T-helper 17 cell (primary cell): ENCODE measurements at places on chromosomes 7 and 10.

DNA sequence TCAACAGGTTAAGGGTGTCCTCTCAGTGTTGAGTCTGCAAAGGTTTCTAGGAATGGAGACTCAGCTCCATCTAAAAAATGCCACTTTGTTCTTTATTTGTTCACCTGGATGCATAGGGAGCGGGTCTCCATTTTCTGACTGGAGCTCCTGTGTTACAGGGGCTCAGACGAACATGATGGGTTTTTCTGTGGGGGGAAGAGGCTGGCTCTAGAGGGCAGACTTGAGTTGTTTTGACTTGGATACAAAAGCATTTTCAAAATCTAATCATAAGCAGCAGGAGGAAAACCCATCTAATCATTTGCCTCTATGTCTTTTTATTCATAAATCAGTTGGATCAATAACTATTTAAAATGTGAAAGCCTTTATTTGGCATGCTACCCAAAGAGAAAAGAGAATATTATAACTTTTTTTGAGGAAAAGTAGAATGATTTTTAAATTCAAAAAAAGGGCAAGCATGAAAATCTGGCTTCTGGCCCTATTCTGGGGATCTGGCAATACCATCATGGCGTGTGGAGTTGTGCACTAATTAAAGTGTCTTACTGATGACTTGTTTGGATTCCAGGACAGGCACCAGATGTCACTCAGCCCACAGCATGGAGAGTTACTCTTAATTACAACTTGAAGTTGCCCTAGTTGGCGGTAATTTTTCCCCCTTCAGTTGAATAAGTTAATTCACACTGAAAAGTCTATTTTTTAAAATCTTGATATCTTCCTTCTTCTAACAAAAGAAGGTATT, 594.9 kb downstream of the REEP3 start:
- no peak for DNase-seq

DNA sequence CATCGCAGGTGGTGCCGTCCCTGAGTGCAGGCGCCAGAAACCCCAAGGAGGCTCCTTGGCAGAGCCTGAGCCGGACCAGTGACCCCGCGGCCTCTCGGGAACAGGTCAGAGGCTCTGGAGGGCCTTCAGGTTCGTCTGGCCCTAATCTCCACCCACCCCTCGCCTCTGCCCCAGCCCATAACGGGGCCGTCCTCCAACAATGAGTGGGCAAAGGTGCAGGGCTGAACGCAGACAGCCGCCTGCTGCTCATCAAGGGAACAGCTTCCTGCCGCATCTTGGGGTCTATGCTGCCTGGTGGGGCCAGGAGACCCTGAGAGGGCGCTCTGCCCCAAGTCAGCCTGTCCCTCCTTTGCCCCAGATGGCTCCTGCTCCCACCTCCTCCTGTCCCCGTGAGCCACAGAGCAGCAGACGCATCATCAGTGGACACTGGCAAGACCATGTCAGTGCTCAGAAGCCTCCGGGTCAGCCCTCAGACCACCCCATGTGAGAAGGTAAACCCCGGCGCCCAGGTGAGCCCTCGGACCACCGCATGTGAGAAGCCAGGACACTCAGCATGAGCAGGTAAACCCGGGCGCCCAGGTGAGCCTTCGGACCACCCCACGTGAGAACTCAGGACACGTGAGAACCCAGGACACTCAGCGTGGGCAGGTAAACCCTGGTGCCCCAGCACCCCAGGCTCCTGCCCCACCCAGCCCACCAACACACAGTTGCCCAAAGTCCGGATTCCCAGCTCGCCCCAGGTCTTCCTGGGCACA, 142.0 kb downstream of the PTPRN2 start:
- DNase-seq = no peak

DNA sequence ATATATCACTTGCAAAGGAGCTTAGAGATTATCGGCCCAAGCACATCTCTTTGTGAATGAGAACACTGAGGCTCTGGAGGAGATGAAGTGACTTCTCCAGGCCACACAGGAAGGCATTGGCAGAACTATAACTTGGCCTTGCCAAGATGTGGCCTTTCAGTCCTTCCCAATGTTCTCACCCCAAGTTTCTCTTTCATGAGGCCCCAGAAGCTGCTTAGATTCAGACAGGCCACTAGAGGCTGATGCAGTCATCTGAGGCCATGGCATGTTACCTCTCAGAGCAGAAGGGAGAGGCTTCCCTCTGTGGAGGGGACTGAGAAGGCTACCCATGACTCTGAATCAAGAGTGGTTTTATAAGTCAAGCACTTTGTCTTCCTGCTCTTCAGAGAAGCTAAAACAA, 1003.7 kb downstream of the LRMDA start:
- DNase-seq = no peak

- DNase-seq = no peak
These were observed 101.4 kb downstream of the ZNF365 start for GRCh38 chr10:62475551-62475950.

GRCh38 chr7:67913604-67914003, 917.0 kb downstream of the TYW1 start:
- no peak for DNase-seq

GRCh38 chr7:129069021-129069420, 14.1 kb upstream of the TNPO3 start:
- no peak for DNase-seq

DNA sequence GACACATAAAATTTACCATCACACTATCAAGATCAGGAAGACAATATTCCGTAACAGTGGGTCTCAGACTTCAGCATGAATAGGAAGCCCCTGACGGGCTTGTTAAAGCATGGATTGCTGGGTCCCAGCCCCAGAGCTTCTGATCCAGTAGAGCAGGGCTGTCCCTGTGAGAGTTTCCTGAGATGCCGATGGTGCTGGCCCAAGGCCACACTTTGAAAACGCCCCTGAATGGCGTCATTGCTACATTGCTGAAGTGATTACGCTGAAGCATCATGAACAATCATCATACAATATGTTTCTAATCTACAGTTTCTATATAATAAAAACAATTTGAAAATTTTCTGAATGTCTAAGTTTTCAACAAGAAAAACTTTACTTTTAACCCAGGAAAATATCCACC, 38.0 kb upstream of the TMEM72 start:
- no peak for DNase-seq

GRCh38 chr7:3037259-3037658, 6.4 kb downstream of the CARD11 start:
- DNase-seq = no peak

- no peak for DNase-seq
These were observed 18.8 kb upstream of the PPP1R9A start for GRCh38 chr7:94888551-94888950.

GRCh38 chr7:7992506-7992905, 23.9 kb downstream of the GLCCI1 start:
- DNase-seq = no peak

- DNase-seq = no peak
These were observed 19.9 kb upstream of the GGCT start for GRCh38 chr7:30524545-30524944.

DNA sequence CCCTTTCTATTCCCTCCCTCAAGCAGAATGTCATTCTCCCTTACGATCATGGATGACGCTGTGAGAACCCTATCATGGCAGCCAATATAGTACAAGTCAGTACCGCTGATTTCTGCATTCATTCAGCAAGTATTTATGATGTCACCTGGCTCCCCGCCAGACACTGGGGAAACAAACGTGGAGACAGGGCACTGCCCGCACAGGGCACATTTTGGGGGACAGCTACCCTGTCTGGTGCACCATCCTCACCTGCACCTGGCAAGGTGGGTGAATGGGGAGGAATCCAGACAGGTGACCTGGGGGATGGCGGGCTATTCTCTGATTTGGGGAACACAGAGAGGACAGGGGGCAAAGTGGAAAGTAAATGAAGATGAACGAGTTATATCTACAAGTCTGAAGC, 28.4 kb downstream of the MKI67 start:
- no peak for DNase-seq

- DNase-seq = no peak
These were observed 604.0 kb downstream of the LRMDA start for GRCh38 chr10:76035206-76036110.

DNA sequence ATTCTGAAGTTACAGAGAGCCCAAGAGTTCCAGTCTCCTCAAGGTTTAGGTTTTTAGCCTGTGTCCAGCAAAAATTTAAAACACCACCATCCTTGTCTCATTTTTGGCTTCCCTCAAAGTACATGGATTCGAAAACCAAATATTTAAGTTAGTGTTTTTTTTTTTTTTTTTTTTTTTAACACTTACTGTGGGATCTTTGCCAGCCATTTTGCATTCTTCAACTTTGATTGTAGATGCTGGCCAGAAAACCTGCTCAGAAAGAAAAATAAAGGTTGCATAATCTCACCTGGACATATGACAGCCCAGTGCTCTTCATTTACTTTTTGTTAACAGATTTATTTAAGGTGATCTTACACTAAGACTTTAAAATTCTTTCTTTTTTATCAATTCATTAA, 91.6 kb downstream of the SEMA3C start:
- DNase-seq = no peak

GRCh38 chr10:11433657-11434056, 177.8 kb downstream of the USP6NL start:
- DNase-seq = no peak

GRCh38 chr10:57188846-57189245, 827.8 kb upstream of the ZWINT start:
- DNase-seq = no peak

GRCh38 chr7:152760854-152761748, 1.5 kb downstream of the ACTR3B start:
- DNase-seq = no peak

DNA sequence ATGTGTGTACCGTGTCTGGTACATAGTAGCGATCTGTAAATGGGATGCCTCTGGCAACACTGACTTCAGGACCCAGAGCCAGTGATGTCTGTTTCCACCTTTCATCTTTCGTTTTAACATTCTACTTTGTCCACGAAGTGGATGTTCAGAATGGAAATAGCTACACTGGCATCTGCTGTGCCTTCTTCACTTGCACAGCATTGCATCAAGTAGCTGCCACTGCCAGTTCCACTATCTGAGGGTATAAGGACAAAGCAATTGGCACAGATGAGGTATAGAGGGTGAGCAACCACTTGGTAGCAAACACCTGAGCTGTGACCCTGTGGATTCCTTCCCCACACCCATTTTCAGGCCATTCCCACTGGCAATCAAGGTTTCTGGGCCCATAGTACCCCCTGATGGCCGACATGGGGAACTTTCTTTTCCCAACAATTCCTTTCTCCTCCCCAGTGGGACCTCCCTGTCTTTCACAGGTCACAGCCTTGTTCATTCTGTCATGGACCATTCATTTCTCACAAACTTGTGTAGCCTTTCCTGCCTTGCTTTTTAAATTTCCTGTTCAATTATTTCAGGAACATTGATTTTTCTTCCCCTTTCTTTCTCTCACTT, 4.0 kb downstream of the ITGA8 start:
- no peak for DNase-seq

DNA sequence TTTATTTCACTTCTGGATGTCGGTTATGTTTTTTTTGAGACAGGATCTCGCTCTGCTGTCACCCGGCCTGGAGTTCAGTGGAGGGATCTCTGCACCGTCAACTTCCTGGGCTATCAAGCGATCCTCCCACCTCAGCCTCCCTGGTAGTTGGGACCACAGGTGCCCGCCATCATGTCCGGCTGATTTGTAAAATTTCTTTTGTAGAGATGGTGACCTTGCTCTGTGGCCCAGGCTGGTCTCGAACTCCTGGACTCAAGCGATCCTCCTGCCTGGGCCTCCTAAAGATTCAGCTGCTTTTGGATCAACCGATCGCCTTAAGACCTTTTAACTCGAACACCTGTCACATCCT, 606 bp upstream of the RABGEF1 start:
- DNase-seq = no peak

- DNase-seq = no peak
These were observed 156.6 kb downstream of the ADRA2A start for GRCh38 chr10:111233439-111233838.

GRCh38 chr10:30117812-30118501, 58.6 kb upstream of the JCAD start:
- DNase-seq = no peak

GRCh38 chr10:21166557-21167287, 269.6 kb upstream of the NEBL start:
- DNase-seq = no peak

DNA sequence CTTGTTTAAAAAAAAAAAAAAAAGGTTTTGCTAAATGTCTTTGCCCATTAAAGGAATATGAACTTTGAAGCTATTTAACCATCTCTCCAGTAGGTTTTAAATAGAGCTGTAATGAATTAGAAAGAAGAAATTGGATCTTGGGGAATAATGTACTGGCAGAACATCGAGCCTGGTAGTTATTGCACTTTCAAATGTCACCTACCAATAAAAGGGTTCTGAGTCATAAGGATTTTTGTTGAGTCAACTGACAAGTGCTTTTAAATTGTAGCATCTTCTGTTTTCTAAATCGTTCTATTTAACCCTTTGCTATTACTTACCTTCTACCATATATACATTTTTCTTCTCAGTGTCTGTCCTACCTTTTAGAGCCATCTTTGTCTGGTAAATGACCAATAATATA, 10.7 kb downstream of the CUTC start:
- DNase-seq = no peak

DNA sequence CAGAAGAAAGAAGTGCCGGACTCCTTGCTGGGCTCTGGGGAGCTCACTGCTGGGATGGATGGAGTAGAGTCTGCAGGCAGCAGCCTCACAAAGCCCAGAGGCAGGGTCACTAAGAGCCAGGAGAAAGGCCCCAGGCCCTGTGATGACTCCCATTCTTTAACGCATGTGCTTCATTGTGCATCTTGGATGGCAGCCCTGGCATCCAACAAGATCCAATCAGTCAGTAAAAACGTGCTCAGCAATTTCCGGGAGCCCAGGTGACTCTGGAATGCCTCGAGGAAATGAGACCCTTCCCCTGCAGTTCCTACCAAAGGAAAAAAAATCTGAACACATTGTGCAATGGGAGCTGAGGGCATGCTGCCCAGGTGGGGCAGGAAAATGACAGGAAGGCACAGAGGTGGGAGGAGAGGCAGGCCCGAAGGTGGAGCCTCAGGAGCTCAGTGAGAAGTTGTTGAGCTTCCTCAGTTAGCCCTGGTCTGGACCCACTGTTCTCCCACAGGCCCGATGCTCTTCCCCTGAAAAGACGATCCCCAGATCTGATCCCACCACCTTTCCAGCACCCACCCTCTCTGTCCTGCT, 60.7 kb upstream of the TMEM72 start:
- no peak for DNase-seq

- DNase-seq = no peak
These were observed 67.9 kb downstream of the ATAD1 start for GRCh38 chr10:87750001-87750671.

GRCh38 chr10:132783165-132783939, 2.6 kb downstream of the NKX6-2 start:
- DNase-seq = no peak

DNA sequence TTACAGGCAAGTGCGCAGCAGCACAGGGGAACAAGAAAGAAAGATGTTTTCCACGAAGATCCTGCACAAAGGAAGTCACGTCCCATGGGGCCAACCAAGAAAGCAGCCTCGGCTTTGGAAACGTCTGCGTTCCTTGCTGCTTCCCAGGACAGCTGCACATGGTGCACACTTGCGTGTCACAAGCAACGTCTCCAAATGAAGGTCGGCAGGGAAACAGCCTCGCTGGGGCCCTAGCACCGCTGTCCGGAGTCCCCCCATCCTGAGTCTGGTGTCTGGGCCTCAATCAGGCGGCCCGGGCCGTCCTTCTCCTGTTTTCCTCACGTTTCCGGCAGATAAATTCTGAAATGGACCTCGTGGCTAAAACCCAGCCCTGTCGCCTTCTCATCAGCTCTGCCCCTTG, 206.2 kb downstream of the DIP2C start:
- no peak for DNase-seq
